ENCODE measurements at places on chromosomes 16 and 17.
A peak's percentile ranks its signal among the peaks of the same experiment; 100 is the strongest.

DNA sequence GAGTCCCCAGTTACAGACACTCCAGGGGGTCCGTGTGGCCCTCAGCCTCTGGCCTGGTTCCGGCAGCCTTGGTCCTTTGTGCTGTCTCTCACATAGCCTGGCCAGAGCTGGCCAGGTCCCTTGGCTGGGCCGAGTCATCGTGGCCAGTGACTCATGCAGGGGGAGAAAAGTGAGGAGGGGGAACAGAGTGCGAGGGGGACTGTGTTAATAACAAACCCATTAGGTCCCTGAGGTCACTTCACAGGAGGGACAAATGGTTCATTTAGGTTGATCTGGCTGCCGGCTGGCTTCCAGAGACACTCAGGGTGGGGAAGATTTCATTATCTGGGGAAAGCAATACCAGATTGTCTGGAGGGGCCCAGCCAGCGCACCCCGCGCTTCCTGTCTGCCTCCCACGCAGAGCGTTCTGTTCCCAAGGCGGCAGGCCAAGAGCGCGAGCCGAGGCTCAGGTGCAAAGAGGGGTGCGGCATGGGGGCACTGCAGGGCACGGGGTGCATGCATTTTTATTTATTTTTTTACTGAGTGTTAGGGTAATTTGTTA lies 223.1 kb downstream of the SEC14L1 start:
- DNase-seq: no peak

- no peak for DNase-seq
Observed at GRCh38 chr16:72409423-72409822, 237.5 kb upstream of the PMFBP1 start.

DNA sequence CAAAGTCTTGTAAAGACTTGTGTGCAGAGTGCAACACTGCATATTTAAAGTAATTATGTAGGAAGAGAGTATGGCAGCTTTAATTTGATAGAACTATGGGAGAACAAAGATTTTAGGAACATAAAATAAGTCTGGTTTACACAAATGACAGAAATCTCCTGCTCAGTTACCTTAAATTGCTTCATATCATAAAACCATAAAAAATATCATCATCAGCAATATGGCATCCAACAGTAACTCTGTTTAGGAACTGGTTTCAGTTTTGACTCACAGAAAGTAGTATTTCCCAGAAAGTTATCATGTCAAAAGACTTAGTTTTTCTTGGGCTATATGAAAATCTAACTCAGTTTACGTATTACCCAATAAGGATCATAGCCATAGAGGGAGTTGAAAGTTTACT lies 292.1 kb upstream of the PMFBP1 start:
- no peak for DNase-seq

GRCh38 chr17:50642722-50643656 lies 8.3 kb downstream of the ABCC3 start:
- no peak for DNase-seq

DNA sequence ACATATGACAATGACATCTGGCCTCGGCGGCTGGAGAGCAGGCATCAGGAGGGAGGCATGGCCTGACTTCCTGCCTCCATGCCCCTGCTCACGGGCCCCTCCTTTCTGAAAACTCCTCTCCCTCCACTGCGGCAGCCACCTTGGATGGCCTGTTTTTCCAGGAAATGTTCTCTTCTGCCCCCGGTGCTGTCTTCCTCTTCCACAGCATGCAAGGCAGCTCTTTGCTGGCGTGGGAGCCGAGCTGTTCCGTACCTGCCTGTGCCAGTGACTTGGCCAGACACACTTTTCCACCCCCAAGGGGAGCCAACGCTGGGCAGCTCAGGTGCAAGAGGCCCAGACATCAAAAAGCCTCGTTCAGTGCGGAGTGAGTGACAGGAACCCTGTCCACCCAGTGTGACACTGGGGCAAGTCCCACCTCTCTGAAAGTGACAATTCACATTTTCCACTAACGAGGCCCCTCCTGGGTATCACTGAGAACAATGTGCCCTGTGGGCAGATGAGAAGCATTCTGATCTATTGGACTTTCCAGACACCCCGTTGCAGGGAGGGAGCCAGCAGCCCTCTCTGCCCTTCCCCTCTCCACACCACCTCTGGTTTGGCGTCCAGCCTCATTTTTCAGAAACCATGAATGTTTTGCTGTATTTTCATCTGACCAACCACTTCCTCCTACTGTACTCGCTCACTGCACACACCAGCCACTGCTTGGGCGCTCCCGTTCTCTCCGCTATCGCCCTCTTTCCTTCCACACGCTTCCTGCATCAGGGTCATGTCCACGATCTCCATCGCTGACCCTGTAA lies 31.2 kb downstream of the NSMCE1 start:
- no peak for DNase-seq

DNA sequence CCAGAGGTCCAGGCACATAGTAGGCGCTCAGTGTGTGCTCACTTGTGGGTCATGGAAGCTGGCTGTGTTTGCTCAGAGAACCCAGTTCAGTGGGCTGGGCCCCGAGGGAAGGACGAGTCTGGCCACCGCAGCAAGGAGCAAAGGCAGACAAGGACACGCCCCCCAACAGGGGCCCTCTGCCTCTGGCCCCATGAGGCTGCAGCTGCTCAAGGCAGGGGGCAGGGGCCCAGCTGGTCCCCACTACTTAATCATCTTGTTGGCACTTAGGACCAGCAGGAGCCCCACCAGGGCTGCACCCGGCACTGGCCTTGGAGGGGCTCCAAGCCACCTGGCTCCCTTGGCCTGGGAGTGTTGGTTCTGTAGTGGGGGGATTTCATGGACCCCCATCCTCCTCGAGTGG lies 16.1 kb downstream of the KCNJ12 start:
- DNase-seq: no peak

- no peak for DNase-seq
Observed at GRCh38 chr17:32302860-32303649, 37.4 kb downstream of the RHBDL3 start.

DNA sequence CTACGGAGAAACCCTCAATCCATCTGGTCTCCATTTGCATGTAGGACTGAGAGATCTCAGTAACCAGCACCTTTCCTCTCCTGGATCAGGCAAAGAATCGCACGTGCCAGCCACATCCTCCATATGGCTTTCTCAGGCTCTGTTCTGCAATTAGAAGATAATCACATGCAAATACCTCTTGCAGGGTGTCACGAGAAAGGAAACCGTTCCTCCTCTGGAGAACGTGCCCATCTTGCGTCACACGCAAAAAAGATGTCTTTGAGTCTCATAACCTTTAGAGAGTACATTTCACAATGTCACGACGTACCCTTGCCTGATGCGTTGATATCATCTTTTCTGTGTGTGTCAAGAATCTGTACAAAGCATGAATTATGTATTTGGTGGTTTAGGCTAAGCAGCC lies 36.2 kb upstream of the DNAH17 start:
- no peak for DNase-seq

GRCh38 chr16:68954911-68955635 lies 111.7 kb downstream of the TANGO6 start:
- no peak for DNase-seq

DNA sequence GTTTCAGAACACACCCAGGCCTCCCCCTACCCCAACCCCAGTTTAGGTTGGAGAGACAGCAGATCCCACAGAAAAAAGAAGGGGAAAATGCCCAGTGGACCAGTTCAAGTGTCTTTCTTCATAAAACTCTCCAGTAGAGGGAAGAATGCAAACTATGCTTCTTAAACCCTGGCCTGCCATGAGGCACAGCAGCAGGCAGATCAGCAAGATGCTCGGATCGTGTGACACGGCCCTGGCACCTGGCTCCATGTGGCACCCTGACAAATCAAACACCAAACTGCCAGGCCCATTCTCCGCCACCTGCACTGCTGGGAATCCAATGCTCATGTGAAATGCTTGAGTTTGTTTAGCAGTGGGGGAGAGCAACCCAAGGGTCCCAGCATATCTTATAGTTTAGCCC lies 166.8 kb downstream of the SOX9 start:
- no peak for DNase-seq

DNA sequence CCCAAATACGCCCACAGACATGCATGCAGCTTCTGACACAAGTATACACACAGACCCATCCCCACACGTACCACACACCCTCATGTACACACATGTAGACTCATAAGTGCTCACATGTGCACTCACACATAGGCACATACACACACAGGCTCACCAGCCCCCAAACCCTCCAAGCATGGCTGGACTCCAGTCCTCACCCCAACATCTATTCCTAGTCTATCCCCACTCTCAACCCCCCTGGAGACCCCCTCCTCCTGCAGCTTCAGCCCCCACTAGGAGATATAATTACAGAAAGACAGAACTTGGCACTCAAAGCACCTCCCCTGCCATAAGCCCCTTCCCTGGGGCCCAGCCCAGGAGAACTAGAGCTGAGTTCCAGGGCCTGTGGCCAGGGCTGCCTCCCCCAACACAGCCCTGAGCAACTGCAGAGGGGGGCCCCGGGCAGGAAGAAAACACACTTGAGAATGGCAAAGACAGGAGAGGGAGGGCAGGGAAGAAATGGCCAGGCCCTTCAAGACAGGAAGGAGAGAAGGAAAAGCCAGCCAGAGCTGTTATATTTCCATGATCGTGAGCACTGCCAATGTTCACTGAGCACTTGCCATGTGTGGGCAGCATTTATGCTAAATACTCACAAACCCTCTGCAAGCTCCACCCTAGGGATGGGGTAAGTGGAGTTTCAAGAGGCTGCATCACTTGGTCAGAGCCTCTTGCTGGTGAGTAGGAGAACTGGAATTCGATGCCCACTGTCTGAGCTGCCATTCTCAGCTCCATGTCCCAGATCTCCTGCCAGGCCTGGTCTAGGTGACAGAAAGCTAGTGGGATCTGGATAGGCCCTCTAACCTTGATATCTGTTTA lies 224.5 kb downstream of the ZNF423 start:
- no peak for DNase-seq

DNA sequence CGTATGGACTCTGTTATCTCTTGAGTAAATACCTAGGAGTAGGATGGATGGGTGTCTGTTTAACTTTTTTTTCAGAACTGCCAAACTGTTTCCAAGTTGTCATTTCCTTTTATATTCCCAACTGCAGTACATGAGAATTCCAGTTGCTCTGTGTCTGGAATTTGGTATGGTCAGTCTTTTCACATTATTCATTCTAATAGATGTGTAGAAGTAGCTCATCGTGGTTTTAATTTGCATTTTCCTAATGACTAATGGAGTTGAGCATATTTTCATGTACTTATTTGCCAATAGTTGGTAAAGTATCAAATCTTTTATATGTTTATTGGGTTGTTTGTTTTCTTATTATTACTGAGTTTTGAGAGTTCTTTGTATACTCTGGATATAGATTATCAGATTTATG lies 27.0 kb downstream of the MRTFB start:
- DNase-seq: no peak

GRCh38 chr16:84959045-84959576 lies 52.2 kb downstream of the ZDHHC7 start:
- DNase-seq: no peak

DNA sequence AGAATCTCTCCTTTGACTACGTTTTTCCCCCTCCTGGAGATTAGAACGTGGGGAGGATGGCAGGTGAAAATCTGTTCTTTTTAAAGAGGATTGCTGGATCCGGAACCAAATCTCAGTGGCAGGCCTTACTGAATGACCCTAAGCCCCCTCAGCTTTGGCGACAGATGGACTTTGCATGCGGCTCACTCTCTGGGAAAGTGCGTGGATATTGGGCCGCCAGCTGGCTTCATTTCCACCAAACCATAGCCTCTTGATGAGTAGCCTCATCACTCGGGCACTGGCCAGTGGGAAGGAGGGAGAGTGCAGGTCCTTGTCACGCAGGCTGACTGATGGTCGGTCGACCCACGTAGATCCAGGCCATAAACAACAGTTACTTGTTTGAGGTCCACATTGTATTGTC lies 31.3 kb upstream of the CCDC182 start:
- no peak for DNase-seq

- DNase-seq: no peak
Observed at GRCh38 chr16:90047714-90048346, 28.6 kb upstream of the DBNDD1 start.

- no peak for DNase-seq
Observed at GRCh38 chr16:22614271-22614947, 103.7 kb downstream of the NPIPB5 start.

GRCh38 chr17:65780111-65780510 lies 218.7 kb upstream of the AXIN2 start:
- DNase-seq: no peak

DNA sequence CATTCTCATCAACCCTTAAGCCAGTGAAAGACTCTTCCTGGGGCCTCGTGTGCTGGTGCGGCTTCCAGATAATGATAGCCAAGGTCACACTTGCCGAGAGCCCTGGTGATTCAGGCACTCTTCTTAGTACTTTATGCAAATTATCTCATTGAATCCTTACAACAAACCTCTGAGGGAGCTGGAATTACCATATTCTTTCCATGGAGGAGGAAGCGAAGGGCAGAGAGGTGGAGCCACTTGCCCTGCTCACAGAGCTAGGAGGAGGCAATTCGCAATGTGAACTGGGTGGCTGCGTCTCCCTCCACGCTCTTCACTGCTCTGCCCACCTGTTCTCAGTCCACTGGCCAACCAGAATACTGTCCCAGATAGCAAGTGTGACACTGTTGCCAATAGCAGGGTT lies 409.7 kb downstream of the SNX29 start:
- no peak for DNase-seq

DNA sequence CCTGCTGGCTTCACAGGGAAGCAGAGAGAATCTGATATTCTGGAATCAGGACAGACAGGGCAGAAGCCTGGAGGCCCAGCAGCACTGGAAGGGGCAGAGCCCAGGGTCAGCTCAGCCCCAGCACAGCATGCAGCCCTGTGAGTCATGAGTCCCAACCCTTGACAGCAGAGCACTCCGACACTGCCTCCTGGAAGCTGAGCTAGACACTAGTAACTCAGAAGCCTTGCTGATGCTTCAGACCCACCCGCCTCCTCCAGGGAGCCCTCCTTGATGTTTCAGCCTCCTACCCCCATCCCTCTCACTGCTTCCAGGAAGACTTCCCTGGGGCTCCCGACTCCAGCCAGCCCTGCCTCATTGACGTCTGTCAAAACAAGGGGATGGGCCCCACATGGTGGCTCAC lies 6.9 kb downstream of the CAMKK1 start:
- DNase-seq: no peak

GRCh38 chr16:77585379-77586251 lies 136.7 kb upstream of the NUDT7 start:
- no peak for DNase-seq

- peak; percentile 86 for DNase-seq
Observed at GRCh38 chr17:74748529-74749278, at the start of gene NHERF1. Gene NHERF1 (plus strand): TSS chr17:74748628. CDS start chr17:74748847, 219 bp downstream.

DNA sequence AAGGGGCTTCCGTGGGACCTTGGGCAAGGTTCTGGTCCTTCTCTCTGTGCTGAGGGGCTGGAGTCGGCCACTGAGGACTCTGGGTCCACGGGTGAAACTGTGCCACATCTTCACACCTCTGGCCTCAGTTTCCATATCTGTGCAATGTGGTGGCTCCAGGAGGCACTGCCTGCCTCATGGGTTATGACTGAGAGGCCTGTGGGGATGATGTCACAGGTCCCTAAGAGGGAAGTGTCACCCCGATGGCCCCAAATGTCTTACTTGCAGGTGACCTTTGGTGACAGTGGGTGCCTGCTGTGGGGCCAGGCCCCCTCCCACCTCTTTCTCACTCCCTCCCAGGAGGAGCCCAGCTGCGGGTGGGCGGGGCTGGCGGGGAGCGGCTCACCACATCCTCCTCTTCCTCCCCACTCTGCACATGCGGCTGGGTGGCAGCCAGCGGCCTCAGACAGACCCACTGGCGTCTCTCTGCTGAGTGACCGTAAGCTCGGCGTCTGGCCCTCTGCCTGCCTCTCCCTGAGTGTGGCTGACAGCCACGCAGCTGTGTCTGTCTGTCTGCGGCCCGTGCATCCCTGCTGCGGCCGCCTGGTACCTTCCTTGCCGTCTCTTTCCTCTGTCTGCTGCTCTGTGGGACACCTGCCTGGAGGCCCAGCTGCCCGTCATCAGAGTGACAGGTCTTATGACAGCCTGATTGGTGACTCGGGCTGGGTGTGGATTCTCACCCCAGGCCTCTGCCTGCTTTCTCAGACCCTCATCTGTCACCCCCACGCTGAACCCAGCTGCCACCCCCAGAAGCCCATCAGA lies at the start of gene IL21R:
TSS of gene IL21R (plus strand) at position 407 of the 801 bp plus-strand sequence. CDS start 27,898 bp downstream, outside the sequence.
- no peak for DNase-seq
